ENCODE measurements at places on chromosomes 3 and 15. TPM values are rescaled to one million over a fixed set of nuclear protein-coding genes. Genes with fewer than 3 reads are reported as not detected.

Gene TRIM42
- total RNA-seq, result not detected

Gene CTXN2
- total RNA-seq, result not detected

Gene CYP1A2
- not detected for total RNA-seq

Gene IGDCC3
- 5.4 TPM for total RNA-seq

Gene GOLGA8T
- not detected for total RNA-seq

Gene KLHL40
- 7.7 TPM for total RNA-seq

Gene SPG21
- 77.7 TPM for total RNA-seq

Gene SNTN
- not detected for total RNA-seq

Gene CEMIP
- total RNA-seq, result 4.0 TPM

Gene IRAK2
- 4.5 TPM for total RNA-seq

Gene CFAP92
- total RNA-seq, result 1.3 TPM

Gene PCSK6
- 48.1 TPM for total RNA-seq

Gene RAMAC
- 34.7 TPM for total RNA-seq

Gene ZBTB11
- total RNA-seq, result 55.8 TPM

Gene RBM6
- total RNA-seq, result 173 TPM

Gene TM4SF1
- total RNA-seq, result 86.8 TPM

Gene THAP10
- 5.7 TPM for total RNA-seq

Gene KCNMB3
- total RNA-seq, result 4.9 TPM

Gene DOCK3
- 13.9 TPM for total RNA-seq

Gene CHRNA7
- 6.1 TPM for total RNA-seq

Gene DUOXA2
- not detected for total RNA-seq

Gene ETV5
- total RNA-seq, result 42.2 TPM
